KBM-7 (cell line): ENCODE measurements at places on chromosomes 5 and 9.

- DNase-seq: no peak
Measured at GRCh38 chr9:132230605-132231004, 68.7 kb downstream of the NTNG2 start.

- DNase-seq: no peak
Measured at GRCh38 chr9:89892920-89893319, 288.1 kb downstream of the GADD45G start.

DNA sequence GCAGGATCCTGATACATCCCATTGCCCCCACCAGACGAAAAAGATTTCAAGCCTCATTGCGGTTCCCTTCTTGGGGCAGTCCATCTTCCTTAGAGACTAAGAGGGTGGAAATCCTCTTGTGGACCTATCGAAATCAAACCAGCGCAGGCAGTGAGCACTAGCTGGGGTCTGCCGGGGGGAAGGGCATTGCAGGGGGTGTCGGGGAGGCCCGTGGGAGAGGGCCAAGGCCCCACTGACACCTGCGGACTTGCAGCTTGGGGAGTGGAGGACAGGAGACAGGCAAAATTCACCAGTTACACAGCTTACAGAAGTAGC, 522 bp downstream of the BTNL9 start:
- DNase-seq: no peak

DNA sequence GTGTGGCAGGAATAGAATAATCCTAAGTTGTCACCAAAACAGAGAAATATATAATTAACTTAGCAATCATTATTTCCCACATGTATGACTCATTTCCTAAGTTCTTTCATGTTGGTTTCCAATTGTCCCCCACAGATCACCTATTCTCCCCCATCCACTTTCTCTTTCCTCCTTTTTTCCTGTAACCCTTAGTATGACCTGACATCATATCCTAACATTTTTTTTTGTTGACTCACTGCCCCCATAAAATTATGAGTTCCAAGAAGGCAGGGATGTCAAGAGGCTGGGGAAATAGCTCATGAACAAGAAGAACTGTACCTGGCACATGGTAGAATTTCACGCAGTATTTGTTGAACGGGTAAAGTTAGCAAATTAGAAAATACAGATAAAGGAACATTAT, 186.7 kb downstream of the DCP2 start:
- DNase-seq: no peak

GRCh38 chr5:138138949-138139780, at the start of gene NME5:
Gene NME5, minus strand, starts transcription at chr5:138139428. Its CDS starts 648 bp downstream, at chr5:138138780.
- DNase-seq: no peak

DNA sequence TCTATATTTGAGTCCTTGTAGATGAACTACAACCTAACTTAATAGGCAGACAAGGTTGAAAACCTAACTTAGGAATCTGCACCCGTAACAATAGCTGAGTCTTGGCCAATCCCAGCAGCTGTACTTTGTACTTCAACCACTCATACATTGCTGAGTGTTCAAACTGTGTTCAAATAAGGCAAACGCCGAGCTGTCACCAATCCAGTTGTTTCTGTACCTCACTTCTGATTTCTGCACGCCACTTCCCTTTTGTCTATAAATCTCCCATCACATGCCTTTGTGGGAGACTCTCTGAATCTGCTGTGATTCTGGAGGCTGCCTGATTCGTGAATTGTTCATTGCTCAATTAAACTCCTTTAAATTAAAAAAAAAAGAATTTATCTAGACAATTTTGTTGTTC, 167.8 kb upstream of the TUT7 start:
- DNase-seq: no peak

- no peak for DNase-seq
Measured at GRCh38 chr9:38339087-38339486, 53.4 kb upstream of the ALDH1B1 start.

DNA sequence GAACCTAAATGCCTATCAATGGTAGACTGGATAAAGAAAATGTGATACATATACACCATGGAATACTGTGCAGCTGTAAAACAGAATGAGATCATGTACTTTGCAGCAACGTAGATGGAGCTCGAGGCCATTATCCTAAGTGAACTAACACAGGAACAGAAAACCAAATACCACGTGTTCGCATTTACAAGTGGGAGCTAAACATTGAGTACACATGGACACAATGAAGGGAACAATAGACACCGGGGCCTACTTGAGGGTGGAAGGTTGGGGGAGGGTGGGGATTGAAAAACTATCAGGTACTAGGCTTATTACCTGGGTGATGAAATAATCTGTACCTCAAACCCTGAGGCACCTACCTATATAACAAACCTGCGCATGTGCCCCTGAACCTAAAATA, 22.4 kb upstream of the DEPDC1B start:
- no peak for DNase-seq

DNA sequence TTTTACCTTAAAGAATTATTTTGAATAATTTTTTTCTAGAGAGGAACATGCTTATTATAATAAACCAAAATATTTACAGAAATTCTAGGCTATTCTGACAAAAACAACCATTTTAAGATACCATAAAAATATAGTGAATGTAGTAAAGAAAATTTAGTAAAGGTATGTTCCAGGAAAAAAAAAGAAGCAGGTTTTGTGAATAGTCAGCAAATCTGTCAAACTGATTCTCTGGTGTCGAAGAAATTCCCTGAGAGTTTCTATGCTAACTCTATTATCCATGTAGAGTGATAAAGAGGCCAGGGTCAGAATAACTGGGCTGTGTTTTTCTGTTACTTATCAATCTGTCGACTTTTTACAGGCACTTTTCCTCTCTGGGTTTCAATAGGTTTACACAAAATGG, 459.2 kb downstream of the KIF4B start:
- DNase-seq: no peak

- no peak for DNase-seq
Measured at GRCh38 chr5:79750611-79751510, 61.2 kb downstream of the CMYA5 start.

GRCh38 chr9:5971740-5972139, 43.7 kb downstream of the RANBP6 start:
- DNase-seq: no peak

- DNase-seq: no peak
Measured at GRCh38 chr9:12271421-12271891, 421.7 kb upstream of the TYRP1 start.

DNA sequence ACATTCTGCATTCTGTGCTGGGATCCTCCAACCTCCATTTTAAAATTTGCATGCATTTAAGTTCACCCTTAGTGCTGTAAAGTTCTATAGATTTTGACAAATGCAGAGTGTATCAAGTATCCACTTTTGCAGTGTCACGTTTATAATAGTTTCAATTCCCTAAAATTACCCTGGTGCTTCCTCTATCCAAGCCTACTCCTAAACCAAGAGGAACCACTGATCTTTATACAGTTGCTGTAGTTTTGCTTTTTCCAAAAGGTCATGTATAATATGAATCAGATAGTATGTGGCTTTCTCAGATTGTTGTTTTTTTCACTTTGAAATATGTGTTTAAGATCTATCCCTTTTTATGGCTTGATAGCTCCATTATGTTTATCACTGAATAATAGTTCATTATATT, 468.4 kb upstream of the CDH6 start:
- no peak for DNase-seq

- DNase-seq: peak; percentile 14
Measured at GRCh38 chr5:115770466-115770865, 46.0 kb downstream of the CDO1 start.

- peak; percentile 62 for DNase-seq
Measured at GRCh38 chr5:145697251-145697990, 137.7 kb downstream of the PRELID2 start.

GRCh38 chr9:13879011-13879410, 434.9 kb downstream of the NFIB start:
- DNase-seq: no peak

DNA sequence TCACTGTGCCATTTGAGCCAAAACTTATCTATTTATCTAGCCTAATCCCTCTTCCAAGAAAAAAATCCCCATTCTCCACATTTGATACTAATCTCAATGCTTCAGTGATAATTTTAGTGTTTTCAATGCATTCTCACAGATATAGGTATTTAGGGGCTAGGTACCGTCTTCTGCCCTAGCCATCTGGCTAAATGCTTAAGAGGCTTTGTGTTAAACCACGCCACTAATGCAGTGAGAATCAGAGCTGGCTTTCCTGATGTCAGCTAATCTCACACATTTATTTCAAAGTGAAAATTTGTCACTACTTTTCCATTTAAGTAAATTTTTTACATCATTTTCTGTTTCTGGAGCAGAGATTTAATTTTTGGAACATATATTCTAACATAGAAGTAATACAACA, 479.7 kb downstream of the MAN2A1 start:
- DNase-seq: no peak

DNA sequence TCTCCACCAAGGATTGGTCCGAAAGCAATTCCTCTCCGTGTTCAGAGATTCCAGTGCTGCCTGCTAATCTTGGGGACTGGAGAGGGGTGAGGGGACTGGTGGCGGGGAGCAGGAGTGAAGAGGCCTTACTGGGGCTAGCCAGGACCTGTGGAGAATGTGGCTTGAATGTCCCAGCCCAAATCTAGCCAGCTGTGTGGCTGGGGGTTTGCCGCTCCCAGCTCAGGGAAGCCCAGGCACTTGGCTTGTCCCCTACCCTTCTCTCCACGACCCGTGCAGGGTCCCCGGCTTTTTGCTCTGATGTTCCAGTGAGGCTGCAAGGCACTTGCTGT, 2.4 kb downstream of the N4BP3 start:
- DNase-seq: no peak

- no peak for DNase-seq
Measured at GRCh38 chr5:95686651-95687050, 3.9 kb upstream of the SPATA9 start.

- DNase-seq: no peak
Measured at GRCh38 chr9:79403495-79403894, 168.3 kb upstream of the TLE4 start.

GRCh38 chr9:110898358-110898757, 139.9 kb downstream of the LPAR1 start:
- DNase-seq: no peak
